ENCODE measurements at places on chromosomes 7 and 10. TPM values are rescaled to one million over a fixed set of nuclear protein-coding genes. Genes with fewer than 3 reads are reported as not detected.

Gene PIK3CG
- polyA plus RNA-seq, result 2.8 TPM

Gene NXPH1
- polyA plus RNA-seq, result 0.12 TPM

Gene SEPHS1
- polyA plus RNA-seq, result 131 TPM

Gene GJD4
- 0.17 TPM for polyA plus RNA-seq

Gene NKX2-3
- not detected for polyA plus RNA-seq

Gene IFIT1B
- polyA plus RNA-seq, result 0.11 TPM

Gene ATP5F1C
- 418 TPM for polyA plus RNA-seq

Gene CRYGN
- polyA plus RNA-seq, result 5.6 TPM

DNA sequence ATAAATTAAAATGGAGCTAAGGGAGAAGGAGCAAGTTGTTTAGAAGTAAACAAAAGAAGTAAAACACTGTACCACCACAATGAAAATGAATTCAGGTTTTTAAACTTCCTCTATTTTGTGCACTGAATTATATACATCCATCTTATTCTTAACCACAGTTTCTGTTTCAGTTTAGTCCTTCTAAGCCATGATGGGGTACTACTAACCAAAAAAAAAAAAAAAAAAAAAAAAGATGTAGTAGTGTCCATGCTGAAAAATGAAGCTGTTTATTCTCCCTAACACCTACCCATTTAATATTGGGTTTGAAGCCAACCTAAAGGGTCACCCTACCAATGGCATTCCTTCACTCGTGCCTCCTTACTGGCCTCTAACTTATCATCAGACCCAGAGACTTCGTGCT lies 3.4 kb upstream of the BMPR1A start:
- DNase-seq, result no peak

- no peak for DNase-seq
These were observed 15.0 kb upstream of the ZNF862 start for GRCh38 chr7:149823191-149823630.

DNA sequence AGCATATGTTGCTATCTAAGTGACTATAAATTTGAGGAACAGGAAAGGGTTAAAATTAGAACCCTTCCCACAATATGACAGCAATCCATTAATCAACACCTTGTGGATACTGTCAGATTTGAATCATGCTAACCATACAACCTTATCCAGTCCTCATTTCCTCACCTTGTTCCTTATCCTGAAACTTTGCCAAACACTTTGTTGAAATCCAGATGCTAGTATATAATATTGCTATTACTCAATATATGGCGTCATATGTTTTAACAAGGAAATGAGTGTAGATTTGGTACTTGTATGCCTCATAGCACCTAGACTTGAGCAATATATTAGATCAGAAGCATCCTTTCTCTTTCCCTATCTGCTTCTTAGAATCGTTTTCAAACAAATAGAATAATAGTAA lies 66.3 kb upstream of the SLC25A13 start:
- no peak for DNase-seq

DNA sequence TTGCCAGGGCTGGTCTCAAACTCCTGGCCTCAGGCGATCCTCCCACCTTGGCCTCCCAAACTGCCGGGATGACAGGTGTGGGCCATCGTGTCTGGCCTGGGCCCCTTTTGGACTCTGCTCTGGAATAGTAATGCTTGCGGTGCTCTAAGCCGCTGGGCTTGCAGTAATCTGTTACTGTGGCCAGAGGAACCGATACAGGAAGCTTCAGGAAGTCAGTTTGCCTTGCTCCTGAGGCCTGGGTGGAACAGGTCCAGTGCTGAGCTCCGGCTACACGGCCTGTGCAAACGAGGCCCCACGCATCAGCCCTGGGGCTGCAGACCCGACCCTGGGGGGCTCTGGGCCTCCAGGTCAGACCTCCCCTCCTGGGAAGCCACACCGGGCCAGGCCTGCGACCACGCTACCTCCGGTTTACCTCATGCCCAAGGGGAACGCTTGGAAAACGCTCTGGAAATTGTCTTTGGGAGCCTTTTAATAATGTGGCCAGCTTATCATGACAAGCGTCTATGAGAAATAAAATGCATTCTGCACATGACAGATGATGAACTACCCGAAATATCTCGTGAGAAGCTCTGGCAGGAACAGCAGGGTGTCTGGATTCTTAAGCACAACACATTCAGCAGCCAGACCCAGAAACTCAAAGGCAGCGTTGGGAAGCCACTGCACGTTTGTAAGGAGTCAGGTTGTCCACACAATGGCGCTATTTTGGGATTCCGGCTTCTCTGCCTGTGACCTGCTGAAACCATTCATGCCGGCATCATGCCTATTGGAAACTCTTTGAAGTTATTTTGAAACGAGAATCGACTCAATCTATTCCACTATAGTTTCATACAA lies 10.1 kb upstream of the ADAP1 start:
- DNase-seq, result no peak

GRCh38 chr10:6409971-6410643 lies 170.0 kb downstream of the PRKCQ start:
- DNase-seq, result peak; percentile 61

DNA sequence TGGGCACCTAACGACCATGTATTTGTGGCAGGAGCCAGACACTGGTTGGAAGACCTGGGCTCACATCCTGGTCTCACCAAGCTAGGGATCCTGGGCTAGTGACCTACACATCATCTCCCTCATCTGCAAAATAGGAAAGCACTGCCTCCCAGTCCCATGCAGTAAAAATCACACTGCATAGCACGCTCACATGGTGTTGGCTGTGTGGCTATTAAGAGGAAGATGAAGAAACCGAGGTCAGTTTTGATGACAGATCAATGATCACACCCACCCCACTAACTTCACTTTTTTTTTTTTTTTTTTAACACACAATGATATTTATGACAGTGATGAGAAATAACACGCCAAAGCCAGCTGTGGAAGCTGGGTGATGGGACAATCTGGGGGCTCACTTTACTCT lies 146.5 kb downstream of the RNF216 start:
- no peak for DNase-seq

DNA sequence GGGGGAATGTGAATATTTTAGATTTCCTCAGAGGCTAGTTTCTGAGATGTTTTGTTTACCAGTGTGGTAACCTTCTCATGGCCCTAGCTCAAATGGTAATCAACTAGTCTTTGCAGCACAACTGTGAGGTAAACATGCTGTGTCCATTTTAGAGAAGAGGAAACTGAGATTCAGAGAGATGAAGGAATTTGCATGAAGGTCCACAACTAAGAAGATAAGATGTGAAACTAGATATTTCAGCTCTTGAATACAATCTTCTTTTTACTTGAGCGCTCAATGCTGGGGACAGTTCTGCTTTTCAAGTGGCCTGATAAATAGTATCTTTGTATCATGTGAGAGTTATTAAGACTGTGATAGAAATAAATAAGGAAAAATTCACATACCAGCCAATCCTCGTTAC lies 245.4 kb downstream of the AUTS2 start:
- DNase-seq, result no peak

GRCh38 chr10:68795886-68796532 lies 31.3 kb upstream of the STOX1 start:
- DNase-seq, result no peak

DNA sequence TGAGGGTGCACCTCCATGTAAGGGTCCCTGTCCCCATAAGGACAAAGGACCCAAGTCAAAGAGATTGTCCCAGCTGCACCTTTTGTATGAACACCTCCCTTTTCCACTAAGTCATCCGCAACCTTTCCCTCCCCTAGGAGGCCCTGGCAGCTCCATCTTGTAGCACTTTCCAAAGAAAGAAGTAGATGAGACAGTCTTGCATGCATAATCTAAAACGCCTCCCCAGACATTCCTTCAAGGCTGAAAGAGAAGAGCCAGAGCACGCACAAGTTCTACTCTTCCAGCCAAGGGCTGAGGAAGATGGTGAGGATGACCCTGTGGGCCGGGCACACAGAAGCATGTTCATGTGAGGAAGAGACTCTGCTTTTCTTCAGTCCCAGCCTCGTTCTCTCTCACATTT lies 194.4 kb downstream of the TNS3 start:
- no peak for DNase-seq

DNA sequence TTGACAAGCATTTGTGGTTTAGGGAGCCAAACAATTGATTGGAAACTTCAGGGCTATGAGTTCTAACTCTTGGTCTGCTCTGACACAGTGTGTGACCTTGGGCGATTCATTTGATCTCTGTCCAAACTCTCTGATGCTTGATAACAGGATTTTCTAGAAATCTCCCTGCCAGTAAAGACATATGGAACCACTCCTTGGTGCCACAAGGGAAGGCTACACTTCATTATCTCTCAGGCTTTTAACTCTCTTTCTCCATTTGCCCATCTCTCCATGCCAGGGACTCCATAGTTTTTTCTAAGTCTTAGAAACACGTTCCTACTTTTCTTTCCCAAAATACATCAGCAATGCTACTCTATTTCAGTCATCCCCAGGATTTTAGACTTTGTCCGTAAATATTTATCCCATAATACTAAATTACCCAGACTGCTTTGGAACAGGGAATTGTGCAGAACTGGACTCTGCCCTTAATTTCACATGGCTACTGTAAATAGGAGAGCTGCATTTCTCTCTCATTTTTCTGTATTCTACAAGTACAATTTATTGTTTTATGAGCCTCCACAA lies 488.2 kb downstream of the SUGCT start:
- DNase-seq, result no peak

DNA sequence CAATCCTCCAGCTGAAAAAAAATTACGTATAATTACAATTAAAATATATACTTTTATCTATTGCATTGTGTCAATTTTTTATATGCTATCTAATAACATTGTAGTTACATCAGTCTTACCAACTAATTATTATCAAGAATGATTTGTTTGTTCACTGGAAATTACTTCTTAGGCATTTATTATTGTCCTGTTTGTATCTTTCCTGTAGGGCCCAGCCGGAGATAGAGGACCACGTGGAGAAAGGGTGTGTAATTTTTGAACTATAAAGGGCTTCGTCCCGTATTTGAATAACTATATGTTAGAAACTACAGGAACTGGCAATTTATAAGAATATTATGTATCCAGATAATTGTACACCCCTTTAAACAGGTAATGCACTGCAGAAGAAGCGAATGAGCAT lies 4.1 kb downstream of the COL1A2 start:
- no peak for DNase-seq

DNA sequence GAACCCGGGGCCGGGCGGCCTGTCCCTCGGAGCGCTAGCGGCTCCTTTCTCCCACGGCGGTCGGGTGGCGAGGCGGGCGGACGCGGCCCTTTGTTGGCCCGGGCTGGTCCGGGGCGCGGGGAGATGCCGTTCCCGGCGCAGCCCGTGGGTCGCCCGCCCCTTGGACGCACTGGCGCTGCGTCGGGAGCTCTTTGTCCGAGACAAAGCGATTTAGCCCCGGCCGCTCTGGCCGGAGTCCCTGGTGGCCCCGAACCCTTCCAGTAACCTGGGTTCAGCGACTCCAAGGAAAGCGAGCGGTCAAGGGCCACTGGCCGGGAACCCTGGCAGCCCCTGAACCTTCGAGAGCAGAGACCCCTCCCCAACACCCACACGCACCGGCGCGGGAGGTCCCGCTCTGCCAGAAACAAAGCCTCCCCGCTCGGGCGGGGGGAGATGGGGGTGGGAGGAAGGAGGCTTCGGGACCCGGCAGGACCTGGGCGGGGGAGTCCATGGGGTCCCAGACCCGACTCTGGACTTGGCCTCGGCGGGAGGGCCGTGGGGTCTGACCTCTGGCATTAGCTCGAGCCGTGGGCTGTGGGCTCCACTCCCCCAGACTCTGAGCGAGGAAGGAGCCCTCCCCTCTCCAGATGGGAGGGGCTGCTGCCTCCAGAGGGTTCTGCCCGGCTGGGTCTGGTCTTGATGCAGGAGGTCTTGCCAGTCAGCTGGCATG lies 836 bp downstream of the DPYSL4 start:
- no peak for DNase-seq

DNA sequence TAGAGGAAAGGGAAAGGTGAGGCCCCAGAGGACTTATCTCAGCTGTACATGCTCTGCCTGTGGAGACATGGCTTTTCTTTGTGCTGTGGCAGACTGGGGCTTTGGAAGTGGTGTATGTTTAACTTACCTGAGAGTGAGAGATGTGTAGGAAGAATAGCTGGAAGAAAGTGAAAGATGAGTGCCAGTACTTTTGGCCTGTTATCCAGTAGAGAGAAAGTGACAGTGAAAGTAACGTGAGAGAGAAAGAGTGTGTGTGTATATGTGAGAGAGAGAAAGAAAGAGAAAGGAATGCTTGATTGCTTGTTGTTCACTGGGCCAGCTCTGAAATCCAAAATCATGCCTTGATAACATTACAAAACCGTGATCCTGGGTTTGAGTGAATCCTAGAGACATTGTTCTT lies 25.5 kb downstream of the MTURN start:
- no peak for DNase-seq

DNA sequence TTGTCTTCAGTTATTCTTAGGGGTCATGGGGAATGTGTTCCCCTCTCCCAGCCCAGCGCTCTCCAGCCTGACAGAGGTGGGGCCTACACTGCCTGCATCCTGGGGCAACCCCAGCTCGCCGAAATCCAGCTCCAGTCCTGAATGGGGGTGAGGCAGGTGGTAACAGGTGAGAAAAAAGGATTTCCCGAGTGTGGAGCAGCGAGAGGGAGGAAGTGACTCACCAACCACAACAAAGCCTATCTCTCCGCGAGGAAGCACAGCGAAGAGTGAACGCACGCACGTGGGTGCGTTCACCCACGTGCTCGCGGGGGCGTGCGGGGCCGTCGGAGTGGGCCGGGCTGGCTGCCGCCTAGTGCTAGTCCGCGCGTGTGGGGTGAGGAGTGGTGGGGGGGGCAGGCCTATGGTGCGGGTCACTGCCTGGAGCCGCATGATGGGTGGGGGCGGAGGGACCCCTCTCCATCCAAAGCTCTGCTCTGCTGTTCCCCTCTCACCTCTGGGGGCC lies 855 bp upstream of the PALD1 start:
- no peak for DNase-seq

- peak; percentile 8 for DNase-seq
These were observed 27.8 kb downstream of the MRC1 start for GRCh38 chr10:17836942-17837341.

DNA sequence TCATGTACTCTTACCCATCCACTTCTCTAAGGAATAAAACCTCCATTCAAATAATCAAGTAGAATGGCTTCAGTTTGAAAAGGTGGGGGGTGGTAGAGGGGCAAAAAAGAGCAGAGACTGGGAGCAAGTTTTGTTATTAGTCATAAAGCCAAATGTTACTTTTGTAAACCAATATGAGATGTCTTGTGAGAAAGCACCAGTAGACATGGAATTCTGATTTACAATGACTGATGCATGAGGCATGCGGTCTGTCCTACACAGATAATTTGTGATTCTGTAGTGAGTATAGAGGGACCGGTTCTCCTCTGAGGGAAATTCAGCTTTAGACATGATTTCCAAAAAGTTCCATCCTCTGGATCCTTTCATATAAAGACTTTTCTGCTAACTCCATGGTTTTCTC lies 12.9 kb upstream of the ABCA13 start:
- DNase-seq, result no peak

DNA sequence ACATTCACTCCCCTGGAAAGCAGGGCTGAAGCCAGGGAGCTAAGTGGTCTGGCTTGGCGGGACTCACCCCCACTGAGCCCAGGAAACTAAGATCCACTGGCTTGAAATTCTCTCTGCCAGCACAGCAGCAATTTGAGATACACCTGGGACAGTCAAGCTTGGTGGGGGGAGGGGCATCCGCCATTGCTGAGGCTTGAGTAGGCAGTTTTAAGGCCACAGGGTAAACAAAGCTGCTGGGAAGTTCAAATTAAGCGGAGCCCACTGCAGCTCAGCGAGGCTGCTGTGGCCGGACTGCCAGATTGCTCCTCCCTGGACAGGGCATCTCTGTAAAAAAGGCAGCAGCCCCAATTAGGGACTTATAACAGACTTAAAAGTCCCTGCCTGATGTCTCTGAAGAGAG lies 108.2 kb upstream of the FAM13C start:
- DNase-seq, result no peak

GRCh38 chr7:30687604-30688003 lies 5.3 kb upstream of the CRHR2 start:
- no peak for DNase-seq
